ENCODE measurements at places on chromosomes 16 and 17.

DNA sequence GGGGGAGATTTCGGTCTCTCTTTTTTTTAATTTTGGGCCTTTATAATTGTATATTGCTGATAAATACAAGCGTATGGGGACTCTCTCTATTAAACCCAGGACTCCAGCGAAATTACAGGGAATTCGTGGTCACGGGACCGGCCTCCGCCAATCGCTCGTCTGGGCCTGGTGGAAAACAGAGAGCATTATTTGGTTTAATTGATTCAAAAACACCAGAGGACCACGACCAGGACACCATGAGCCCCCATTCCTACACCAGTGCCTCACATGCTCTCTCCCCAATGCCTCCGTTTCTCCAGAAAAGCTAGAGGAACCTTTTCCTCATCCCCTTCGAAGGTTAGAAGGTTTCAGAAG lies at the start of gene HOXB2:
TSS of gene HOXB2 (minus strand) at position 88 of the 354 bp plus-strand sequence. CDS start 198 bp downstream, outside the sequence.
- no peak for DNase-seq

GRCh38 chr17:57293077-57293476 lies 36.8 kb downstream of the MSI2 start:
- no peak for DNase-seq

DNA sequence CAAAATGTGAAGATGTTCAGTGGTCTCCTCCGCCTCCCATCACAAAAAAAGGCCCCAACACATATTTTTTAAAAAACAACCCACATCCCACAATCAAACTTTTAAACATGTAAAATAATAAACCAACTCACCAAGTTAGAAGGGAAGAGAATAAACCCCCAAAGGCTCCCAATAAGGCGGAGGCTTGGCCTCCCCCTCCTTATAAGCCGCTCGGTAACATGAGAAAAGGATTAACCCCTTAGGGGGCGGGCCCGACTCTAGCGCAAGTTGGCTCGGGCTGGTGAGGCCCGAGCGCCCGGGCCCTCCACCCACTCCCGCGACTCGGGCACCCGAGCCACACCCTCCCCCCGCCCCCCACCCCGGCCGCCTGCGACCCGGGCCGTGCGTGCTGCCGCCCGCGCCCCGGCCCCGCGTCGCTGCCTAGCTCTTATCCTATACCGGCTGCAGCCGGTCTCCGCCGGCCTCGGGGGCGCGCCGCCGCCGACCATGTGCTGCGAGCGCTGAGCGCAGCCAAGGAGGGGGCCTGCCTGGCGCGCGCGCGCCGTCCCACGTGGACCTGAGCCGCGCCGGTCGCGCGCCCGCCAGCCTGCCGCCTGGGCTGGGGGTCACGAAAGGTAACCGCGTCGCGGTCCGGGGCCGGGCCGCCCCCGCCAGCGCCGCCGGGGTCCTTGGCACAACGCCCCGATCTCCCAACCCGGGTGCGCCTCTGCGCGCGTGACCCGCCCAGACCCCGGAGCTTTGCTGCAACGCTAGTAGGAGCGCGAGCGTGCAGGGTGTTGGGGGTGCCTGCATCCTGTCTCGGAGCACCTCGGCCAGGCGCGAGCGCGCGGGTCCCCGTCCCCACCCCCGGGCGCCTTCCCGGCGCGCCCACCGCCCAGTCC lies at the start of the genes ARSG and SLC16A6:
TSS of gene ARSG (plus strand) at position 541 of the 881 bp plus-strand sequence. CDS start 15,999 bp downstream, outside the sequence.
TSS of gene SLC16A6 (minus strand) at position 173 of the 881 bp plus-strand sequence. CDS start 12,807 bp downstream, outside the sequence.
- DNase-seq: peak; percentile 37

- no peak for DNase-seq
These were observed 162.6 kb downstream of the TOX3 start for GRCh38 chr16:52384378-52384777.

- no peak for DNase-seq
These were observed 39.6 kb upstream of the MEOX1 start for GRCh38 chr17:43701318-43701743.

- no peak for DNase-seq
These were observed 3.6 kb downstream of the ADCY7 start for GRCh38 chr16:50269769-50270509.

GRCh38 chr17:13435230-13435629 lies 166.5 kb downstream of the HS3ST3A1 start:
- no peak for DNase-seq

DNA sequence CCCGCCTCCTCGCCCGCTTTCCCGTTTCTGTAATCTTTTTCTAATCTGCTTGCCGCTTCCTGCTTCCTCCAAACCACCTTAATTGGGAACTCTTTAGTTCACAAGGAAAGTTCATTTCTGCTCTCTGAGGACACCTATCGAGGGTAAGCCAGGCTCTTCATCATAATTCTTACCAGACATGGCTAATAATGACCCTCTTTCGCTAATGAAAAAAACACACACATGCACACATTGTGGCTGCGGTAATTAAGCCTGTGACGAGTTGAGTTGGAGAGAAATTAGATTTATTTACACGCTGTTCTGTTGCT lies 100.6 kb downstream of the ZNF423 start:
- DNase-seq: peak; percentile 49
